ENCODE measurements at places on chromosomes 11 and 22.

DNA sequence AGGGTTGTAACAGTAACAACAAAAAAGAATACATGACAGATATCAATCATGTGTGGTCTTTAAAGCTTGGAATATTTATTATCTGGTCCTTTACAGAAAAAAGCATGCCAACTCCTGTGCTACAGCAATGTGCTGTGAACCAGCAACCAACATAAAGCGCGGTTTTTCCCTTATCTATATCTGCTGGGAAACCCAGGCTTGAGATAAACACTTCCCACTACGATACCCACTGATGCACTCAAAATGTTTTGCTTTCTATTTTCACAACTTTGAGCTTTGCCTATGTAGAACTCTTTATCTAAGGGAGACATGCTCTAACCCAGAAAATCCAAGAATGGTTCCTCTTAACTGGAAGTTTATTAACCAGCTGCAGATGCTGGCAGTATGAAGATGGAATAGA lies 19.0 kb downstream of the ZBED5 start:
- DNase-seq = no peak

- DNase-seq = no peak
These were observed 125.6 kb upstream of the SLC5A12 start for GRCh38 chr11:26847459-26847858.

DNA sequence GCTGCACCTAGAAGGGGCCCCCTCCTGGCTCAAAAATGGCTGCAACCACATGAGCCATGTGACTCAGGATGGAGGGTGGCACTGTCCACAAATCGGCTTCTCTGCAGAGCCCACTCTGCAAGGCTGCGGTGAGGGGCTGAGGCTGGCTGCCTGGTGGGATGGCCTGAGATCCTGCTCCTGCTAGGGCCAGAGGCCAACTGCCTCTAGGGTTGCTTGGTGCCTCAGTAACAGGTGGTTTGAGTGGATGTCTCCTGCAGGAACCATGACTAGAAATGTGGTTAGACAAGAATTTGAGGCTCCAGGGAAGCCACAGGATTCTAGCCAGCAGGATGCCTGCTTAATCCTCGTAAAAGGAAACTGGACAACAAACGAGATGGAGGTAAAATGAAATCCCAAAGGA lies 17.1 kb downstream of the PATZ1 start:
- no peak for DNase-seq

DNA sequence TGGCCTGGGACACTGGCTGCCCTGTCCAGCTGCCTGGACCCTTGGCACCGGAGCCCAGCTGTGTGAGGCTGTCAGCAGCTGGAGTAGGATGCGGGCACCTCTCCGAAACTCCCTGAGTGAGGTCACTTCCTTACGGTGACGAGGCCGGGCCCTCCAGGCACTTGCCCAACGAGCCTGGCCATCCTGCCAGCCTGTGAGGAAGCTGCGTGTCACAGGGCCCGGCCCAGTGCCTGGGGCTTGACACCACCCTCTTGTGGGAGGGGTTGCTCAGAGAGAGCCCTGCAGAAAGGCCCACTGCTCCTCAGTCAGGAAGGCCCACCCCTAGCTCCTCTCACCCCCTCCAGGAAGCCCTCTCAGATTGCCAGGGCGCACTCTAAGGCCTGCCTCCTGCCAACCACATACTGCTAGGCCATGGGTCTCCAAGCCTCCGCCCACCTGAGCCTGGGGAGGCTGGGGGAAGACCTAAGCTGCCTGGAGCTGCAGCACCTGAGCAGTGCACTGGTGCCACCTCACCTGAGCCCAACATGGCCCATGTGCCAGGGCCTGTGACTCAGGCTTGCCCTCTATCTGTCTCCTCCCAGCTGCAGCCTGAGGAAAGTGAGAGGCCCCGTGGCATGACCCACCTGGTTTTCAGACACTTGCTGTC lies 4.3 kb upstream of the PHLDA2 start:
- DNase-seq = no peak

- no peak for DNase-seq
These were observed 972.8 kb downstream of the OPCML start for GRCh38 chr11:132559331-132560036.

DNA sequence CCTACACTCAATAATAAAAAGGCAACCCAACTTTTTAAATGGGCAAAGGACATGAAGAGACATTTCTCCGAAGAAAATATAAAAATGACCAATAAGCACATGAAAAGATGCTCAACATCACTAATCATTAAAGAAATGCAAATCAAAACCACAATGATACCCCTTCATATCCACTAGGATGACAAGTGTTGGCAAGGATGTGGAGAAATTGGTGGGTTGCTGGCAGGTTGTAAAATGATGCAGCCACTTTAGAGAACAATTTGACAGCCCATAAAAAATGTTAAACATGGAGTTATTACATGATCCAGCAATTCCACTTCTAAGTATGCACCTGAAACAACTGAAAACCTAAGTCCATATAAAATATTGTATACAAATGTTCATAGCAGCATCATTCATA lies 73.2 kb upstream of the LMO2 start:
- no peak for DNase-seq

GRCh38 chr11:89633135-89633705 lies 76.9 kb upstream of the TRIM77 start:
- DNase-seq = no peak

- no peak for DNase-seq
These were observed 53.4 kb upstream of the EMID1 start for GRCh38 chr22:29152045-29152953.

- DNase-seq = no peak
These were observed 7.0 kb downstream of the PC start for GRCh38 chr11:66951135-66951534.

Measured in iPS DF 19.7 (cell line).